ENCODE measurements at places on chromosomes 6 and 20.

DNA sequence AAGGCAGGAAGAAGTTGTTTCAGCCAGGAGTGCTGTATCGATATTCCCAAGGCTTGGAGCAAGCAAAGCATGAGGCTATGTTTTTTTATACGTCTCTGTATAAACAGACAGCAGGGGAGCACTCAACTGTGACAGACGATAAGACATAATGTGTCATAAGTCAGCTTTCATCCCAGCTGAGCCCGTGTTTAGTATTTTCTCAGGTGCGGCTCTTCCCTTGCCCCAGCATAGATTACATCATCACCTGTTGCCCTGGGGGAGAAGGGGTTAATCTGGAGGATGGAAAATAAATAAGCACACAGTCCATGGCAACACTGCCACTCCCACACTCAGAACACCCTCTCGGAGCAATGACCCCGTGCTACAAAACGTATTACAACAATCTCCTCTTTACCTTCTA, 22.1 kb upstream of the KCNK5 start:
- DNase-seq, result no peak

- no peak for DNase-seq
Observed at GRCh38 chr6:154882107-154882506, 113.0 kb upstream of the TIAM2 start.

DNA sequence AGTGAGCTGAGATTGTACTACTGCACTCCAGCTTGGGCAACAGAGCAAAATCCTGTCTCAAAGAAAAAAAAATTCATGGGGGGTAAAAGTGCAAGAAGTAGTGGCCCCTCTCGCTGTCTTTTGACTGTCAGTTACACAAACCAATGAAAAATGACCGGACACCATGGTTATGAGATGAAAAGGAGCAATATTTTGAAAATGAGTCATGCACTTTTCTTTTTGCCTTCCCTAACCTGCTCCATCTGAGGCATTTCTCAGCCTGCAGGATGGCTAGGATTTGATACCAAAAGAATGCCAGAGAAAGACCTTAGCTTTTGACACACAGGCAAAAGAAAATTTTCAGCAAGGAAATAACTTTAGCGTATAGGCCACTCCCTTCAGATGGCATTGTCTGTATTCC, 181.7 kb upstream of the ARID1B start:
- DNase-seq, result no peak

- no peak for DNase-seq
Observed at GRCh38 chr6:48996461-48997119, 466.5 kb downstream of the MMUT start.

DNA sequence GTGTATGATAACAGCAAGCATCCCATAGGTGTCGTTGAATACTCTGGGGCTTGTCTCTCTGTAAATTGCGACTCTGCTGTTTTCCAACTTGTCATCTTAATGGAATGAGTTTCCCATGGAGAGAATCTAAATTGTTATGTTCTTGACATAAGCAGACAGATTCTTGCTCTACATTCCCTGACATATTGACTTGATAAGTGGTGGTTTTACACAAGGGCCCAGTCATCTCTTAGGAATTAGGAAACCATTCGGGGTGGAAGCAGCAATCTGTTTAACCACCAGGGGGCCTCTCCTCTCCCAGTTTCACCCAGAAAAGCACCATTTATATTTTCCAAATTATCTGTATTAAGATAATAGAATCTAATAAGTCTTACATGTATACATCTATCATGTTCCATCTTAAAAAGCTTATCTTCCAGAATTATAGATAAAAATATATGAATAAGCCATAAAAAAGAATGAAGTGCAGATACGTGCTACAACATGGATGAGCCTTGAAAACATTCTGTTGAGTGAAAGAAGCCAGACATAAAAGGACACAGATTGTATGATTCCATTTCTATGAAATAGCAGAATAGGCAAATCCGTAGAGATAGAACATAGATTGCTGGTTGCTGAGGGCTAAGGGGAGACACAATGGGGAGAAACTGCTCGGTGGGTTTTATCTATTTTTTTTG, 23.1 kb upstream of the MROH8 start:
- no peak for DNase-seq

GRCh38 chr6:132498638-132499037, 14.3 kb downstream of the STX7 start:
- no peak for DNase-seq

DNA sequence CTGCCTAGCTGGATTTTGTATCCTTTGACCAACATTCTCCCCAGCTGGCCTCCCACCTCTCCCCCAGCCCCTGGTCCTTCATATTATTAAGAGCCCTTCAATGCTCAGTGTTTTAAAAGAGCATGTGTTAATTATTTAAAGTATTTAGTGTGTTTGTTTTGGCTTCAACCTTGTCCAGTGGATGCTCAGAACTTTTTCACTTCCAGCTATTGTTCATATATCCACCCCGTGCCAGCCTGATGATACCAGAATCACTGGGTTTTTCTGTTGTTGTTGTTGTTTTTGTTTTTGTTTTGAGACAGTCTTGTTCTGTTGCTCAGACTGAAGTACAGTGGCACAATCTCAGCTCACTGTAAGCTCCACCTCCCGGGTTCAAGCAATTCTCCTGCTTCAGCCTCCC, 30.4 kb upstream of the SNX9 start:
- no peak for DNase-seq

GRCh38 chr6:166604328-166604727, 17.9 kb upstream of the RAMACL start:
- no peak for DNase-seq

DNA sequence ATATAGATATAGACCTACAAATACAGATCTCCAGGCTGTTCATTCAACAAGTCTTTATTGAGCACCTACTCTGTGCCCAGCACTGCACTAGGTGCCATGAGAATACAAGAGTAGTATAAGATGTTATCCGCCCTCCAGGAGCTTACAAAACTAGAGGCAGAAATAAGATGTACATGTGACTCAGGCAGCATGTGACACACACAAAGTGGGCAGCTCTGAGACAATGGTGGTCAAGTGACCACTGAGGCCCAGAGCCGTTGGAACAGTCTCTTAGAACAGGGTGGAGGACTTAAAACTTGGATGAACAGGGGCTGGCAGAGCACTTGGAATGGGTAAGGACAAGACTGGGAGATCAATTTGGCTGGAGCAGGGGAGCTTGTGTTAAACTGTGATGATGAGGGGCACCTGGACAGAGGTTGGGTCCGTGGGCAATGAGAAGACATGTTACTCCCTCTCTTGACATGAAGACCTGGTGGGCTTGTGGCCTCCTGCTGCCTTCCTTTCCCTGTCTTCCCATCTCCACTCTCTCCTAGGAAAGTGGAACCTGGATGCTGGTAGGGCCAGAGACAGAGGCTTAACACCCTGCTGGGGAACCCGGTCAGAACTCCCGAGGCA, 21.2 kb downstream of the TRIM15 start:
- no peak for DNase-seq

GRCh38 chr6:26284537-26285142, 80.4 kb upstream of the BTN3A2 start:
- no peak for DNase-seq

GRCh38 chr6:115643762-115644161, 416.9 kb downstream of the FRK start:
- no peak for DNase-seq

DNA sequence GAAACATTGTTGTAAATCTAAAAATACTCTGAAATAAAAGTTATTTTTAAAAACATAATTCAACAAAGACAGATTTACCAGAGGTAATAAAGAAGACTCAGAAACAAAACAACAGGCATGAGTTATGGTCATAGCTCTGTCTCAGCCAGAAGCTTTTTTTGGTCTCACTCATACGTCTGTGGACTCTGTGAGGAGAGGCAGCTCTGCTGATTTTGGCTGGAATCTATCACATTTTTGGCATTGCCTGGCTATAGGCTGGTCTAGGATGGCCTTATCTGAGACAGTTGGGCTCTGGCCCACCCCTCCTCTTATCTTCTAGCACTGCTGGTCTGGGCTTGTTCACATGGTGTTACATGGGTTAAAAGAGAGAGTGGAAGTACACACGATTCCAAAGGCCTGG, 514.0 kb upstream of the BTBD3 start:
- no peak for DNase-seq

DNA sequence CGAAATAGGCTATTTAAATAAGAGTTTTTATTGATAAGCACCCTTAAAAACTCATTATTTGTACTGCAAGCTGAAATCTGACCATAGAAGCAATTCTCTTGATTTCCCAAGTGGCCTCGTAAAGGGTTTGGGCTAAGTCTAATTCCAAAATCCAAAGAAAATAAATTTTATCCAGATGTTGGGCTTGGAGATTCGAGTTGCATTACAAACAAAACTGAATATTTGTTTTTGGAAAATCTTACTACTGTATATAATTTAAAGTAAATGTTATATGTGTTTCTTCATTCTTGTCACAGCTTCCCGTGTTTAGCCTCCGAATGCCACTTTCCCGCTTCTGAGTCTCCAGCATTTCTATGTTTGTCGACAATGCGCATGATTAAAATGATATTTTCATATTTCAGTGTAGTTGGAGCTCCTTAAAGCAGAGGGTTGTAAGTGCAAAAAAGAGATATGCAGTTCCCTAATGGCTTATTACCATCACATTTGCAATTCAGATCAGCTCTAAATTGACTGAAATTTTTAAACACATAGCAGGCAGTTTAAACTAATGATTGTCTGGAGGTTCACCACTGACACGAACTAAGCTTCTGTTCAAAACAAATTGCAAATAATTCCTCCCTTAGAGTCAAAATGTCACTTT, 47.0 kb downstream of the PRL start:
- DNase-seq, result no peak

GRCh38 chr6:150777736-150778135, 87.8 kb upstream of the MTHFD1L start:
- DNase-seq, result no peak

- no peak for DNase-seq
Observed at GRCh38 chr6:106138151-106138550, 52.0 kb downstream of the PRDM1 start.

GRCh38 chr20:18688676-18689075, 100.8 kb downstream of the DTD1 start:
- DNase-seq, result no peak
